T-cell (primary cell): ENCODE measurements at places on chromosomes 2 and 18. TPM values are rescaled to one million over a fixed set of nuclear protein-coding genes. Genes with fewer than 3 reads are reported as not detected.

The SLC35F6 gene
- 18.4 TPM for total RNA-seq

The MERTK gene
- 0.35 TPM for total RNA-seq

The TYMS gene
- 1.8 TPM for total RNA-seq

The LRRTM1 gene
- total RNA-seq = not detected

The TUBB8B gene
- total RNA-seq = not detected

The CDK5R2 gene
- not detected for total RNA-seq

The CDH2 gene
- total RNA-seq = 0.16 TPM

The COL4A4 gene
- total RNA-seq = 0.28 TPM

The FOXD4L1 gene
- not detected for total RNA-seq

The DNAH6 gene
- 1.2 TPM for total RNA-seq

The GALR1 gene
- total RNA-seq = not detected

The ZNF892 gene
- 2.9 TPM for total RNA-seq

The CTAGE1 gene
- not detected for total RNA-seq

The WDR35 gene
- total RNA-seq = 4.9 TPM

The ADGRF3 gene
- 1.3 TPM for total RNA-seq

The HAAO gene
- 0.61 TPM for total RNA-seq

The NDUFB3 gene
- total RNA-seq = 31.4 TPM

The MAB21L4 gene
- total RNA-seq = not detected

The ADD2 gene
- 4.7 TPM for total RNA-seq

The TSHZ1 gene
- 29.6 TPM for total RNA-seq

The REG3G gene
- not detected for total RNA-seq

The SPP2 gene
- not detected for total RNA-seq

The PDE11A gene
- total RNA-seq = not detected

The DIS3L2 gene
- 55.5 TPM for total RNA-seq

The ERFE gene
- not detected for total RNA-seq

The SPATS2L gene
- 8.6 TPM for total RNA-seq
